ENCODE measurements at places on chromosomes 16 and 17.

- DNase-seq, result peak; percentile 43
Observed at GRCh38 chr16:50697881-50698767, 4.7 kb downstream of the NOD2 start.

DNA sequence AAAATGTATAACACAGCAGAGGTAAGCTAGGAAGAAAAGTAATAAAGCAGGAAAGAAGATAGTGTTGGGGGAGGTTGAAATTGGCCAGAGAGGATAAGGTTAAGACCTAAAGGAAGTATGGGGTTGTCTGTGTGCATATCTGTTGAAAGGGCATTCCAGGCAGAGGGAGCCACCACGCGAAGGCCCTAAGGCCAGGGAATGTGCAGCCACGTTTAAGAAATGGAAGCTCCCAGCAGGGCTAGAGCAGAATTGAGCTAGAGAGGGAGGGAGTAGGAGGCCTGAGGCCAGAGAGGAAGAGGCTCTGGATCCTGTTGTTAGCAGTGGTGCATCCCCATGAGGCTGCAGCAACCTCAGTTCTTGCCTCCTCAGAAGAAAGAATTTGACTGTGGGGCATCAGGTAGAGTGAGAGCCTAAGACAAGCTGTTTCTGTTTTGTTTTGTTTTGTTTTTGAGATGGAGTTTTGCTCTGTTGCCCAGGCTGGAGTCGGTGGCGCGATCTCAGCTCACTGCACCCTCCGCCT, 59.0 kb upstream of the CACNG5 start:
- DNase-seq, result no peak

DNA sequence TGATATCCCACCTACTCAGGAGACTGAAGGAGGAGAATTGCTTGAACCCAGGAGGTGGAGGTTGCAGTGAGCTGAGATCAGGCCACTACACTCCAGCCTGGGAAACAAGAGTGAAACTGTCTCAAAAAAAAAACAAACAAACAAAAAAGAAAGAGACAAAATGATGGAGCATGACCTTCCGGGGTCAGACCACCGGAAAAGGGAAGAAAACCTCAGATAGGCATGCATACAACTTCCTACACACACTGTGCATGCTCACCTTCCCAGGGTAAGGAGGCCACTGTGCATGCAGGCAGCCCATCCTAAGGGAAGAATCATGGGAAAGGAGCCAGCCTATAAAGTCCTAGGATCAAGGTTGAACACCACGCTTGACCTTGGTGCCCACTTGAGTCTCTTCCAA, 9.6 kb upstream of the MAPK3 start:
- no peak for DNase-seq

DNA sequence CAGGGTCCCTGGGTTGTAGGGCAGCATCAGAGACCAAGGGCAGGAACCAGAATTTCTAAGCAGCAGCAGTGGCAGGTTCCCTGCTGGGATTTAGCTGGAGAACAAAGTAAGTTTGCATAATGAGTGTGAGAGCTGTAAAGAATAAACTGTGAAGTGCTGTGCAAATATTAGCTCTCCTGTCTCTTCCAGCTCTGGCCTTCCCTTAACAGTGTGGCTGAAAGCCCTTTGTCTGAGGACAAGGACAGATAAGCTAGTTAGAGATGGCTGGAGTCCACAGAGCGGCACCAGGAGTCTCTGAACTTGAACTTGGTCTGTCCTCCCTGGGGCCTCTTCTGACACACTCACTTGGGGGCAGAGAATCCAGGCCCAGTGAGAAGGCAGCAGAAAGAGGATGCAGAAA, 98.2 kb upstream of the WSCD1 start:
- DNase-seq, result no peak

GRCh38 chr17:61482467-61482866, 30.2 kb downstream of the TBX4 start:
- DNase-seq, result no peak

- no peak for DNase-seq
Observed at GRCh38 chr16:19515757-19516156, 6.1 kb downstream of the GDE1 start.

- no peak for DNase-seq
Observed at GRCh38 chr17:7854078-7854777, 638 bp upstream of the TMEM88 start.

- DNase-seq, result no peak
Observed at GRCh38 chr17:28944862-28945741, 6.2 kb downstream of the PHF12 start.
